ENCODE measurements at places on chromosomes 7 and 10.

GRCh38 chr10:125547010-125547650, 135.8 kb downstream of the TEX36 start:
- DNase-seq = no peak

- no peak for DNase-seq
Measured at GRCh38 chr7:2530071-2530987, 10.8 kb downstream of the LFNG start.

- no peak for DNase-seq
Measured at GRCh38 chr10:130711072-130711471, 574.9 kb downstream of the GLRX3 start.

DNA sequence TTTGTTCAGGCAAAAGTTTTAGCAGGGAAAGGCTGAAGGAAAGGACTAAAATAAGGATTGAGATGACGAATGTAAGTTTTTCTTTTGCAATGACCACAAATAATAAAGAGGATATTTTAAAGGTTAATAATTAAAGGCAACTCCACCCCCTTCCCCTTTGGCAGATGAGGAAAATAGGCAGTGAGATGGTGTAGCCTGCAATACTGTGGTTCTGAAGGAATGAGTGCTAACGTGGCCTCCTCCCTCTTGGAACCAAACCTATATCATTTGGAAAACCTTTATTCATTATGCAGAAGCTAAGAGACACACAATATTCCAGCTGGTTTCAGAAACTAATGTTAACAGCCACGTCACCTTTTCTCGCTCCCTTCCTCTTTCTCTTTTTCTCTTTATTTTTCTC, 70.9 kb upstream of the COL1A2 start:
- DNase-seq = no peak

DNA sequence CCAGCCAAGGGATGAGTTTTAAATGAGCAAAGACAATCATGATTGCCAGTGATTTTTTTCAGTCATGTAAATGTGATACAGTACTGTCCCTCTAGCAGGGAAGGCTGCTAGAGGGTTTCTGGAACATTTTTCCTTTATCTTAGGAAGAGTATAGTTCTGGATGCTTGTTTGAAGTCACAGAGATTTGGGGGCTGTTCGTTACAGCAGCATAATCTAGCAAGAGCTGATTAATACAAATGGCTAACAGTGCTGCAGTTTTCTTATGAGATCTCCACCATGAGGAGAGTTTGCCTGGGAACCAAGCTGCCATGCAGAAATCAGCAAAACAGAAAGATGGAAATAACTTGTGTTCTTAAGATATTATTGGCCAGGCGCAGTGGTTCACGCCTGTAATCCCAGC, 7.9 kb upstream of the PPA1 start:
- no peak for DNase-seq

GRCh38 chr7:11579141-11579540, 252.9 kb downstream of the THSD7A start:
- no peak for DNase-seq

DNA sequence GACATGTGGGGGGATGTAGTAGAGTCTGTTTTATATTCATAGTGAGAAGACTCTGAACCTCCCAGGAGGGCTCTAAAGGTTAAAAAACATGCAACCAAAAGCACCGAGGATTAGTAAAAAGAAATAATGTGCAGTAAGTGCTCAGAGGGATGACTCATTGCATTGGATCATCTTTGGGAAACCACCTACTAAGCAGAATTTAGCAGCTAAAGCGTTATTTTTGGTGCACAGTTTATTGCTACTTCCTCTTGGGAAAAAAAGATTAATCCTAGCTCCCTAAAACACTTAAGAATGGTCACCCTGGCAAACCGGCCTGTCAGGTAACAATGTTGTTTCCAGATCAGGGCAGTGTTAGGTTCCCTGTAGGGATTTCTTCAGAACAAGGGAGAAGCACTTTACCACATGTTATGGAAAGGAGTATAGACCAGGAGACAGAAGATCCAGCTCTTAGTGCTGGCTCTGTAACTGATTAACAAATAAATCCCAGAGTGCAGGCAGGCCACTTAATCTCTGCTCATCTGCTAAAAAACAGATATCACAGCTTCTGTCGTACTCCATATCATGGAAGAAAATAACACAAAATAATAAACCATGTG, 44.8 kb upstream of the FAM133B start:
- no peak for DNase-seq

DNA sequence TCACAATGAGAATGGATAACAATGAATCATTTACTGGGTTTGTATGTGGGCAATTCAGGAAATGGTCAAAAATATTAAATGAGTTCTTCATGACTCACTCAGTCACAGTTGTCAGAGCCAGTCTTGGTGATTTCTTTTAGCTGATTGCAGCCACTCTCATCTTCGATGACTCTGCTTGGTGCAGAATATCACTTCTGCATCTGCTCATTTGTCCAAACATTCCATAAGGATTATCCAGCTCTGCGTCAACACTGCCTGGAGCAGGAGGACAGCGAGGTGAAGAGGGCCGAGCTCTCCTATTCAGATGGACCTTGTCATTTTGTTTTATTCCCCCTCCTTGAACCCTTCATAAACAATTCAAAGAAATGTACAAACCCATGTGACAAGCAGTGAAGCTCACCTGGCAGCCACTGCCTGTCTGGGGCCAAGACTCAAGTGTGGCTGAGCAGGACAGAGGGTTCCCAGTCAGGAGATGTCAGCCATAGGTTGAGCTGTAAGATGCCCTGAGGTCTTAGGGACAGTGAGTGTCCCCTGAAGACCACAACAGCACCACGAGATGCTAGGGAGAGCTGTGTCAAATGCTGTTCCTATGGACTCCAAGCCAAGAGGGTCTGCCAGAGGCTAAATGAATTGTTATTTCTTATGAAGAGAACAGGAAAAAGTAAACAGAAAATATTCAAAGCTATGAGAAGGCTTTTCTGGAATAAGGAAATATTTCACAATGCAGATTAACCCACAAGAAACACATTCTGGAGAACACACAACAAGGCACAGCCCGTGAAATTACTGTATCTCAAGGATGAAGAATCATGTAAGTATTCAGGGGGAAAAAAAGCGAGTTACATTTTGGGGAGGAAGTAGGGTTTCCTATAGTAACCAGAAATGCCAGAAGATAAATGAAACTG, 33.1 kb upstream of the EGFR start:
- DNase-seq = no peak

DNA sequence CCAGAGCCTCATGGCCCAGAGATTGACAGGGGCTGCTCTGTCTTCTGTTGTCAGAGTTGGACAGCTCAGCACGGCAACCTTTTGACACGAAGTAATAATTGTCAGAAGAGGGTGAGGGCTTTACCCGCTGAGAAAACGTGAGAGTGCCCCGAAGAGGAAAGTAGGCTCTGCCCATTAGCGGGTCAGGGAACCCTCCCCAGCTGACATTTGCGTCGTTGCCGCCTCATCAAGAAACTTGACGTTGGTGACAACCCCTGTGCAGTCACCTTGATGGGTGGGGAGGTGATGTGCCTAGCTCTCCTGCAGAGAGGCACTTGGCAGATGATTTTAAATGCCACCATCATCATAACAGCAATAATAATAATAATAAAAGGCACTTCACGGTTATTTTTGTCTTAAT, 202.1 kb downstream of the USP6NL start:
- DNase-seq = no peak

- no peak for DNase-seq
Measured at GRCh38 chr10:67520924-67521520, 175.0 kb downstream of the CTNNA3 start.

DNA sequence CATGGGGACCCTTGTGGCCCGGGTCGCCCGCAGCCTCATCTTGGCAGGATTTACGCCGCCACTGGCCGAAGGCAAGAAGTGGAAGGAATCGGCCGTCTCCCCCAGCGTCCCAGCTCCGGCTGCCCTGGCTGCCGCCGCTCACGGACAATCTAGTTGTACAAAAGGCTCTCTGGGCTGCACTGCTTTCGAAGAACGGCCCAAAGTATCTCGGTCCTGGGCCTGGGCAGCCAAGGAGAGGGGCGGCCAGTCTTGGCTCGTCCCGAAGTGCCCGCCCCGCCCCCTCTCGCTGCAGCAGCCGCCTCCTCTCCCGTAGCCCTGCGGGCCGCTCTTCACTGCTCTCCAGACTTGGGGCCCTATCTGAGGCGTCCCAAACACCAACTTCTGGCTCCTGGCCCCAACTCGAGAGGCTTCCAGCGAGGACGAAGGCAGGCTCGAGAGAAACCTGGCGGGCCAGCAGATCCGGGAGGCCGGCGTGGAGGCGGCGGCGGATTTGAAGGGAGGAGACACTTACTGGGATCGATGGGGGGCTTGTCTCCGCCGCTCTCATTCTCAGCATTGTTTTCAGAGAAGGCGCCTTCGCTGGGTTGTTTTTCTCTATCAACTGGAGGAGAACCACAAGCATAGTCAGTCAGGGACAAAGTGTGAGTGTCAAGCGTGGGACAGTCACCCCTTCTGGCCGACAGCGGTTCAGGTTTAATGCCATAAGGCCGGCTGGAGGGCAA, 809 bp downstream of the HOXA9 start:
- no peak for DNase-seq

DNA sequence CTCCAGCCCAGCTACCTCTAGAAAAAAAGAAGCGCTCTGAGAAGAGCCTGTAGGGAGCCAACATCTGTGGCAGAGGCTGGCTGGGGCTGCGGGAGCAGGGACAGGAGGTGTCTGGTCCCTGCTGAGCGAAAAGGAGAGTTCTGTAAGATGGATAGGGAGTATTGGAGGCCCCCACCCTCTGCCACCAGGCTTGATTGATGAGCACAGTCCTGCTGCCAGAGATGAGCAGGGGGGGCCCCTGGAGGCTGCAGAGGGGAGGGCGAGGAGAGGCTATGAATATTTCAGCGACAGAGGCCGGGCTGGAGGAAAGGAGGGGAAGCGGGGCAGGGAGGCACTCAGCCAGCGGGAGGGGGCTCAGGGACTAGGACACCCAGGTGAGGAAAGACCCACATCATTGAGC, 44.5 kb upstream of the HSPB1 start:
- no peak for DNase-seq

- DNase-seq = no peak
Measured at GRCh38 chr10:116985611-116986010, 19.4 kb downstream of the SHTN1 start.

DNA sequence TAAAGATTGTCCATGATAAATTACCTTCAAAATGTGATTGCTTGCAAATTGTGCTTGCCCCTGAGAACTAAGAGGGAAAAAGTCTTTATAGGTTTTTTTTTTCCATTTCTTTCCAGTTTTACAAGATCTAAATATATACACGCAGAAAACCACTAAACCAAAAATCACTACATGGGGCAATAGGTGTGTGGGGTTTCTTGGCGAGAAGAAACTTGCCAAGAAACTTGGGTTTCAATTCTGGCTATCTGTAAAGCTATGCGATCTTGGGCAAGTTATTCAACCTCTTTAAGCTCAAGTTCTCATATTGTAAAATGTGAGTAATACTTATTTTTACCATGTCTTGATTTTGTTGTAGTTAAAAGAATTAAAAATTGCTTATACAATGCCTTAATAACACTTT, 17.0 kb downstream of the CUBN start:
- no peak for DNase-seq

All from NCI-H1930 (cell line).